ENCODE measurements at places on chromosomes 3 and 15.
A peak's percentile ranks its signal among the peaks of the same experiment; 100 is the strongest.

DNA sequence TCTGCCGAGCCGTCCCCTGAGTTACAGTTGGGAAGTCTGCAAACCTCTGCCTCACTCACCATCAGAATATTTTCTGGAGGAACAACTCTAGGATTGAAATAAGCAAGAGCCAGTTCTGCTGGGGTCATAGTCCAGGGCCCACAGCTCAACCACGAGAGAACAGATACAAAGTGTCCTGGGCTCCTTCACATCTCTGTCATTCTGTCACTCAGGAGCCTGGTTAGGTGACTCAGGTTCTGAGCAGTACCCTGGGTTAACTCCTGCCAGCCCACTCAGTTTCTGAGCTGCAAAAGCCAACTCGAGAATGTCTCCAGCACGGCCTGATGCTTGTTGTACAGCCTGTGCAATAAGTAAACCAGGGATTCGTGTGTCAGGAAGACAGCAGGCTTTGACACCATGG, 155.7 kb downstream of the SLCO3A1 start:
- no peak for DNase-seq

DNA sequence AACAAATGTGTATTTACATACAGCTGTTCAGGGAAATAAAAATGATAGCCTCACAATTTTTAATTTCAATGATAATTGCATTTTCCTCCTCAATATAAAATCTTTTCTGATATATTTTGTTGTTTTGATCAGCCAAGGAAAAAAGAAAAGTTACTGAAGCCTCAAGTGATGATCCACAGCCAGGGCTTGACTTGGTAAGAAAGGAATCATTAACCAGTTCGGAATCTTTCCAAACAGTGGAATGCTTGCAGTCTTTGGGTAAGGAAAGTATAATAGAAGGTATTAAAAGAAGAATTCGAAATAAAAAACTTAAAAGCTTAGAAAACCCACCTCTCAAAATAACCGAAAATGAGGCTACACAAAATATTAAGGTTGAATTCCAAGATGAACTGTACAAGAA, 1.0 kb downstream of the TOPAZ1 start:
- no peak for DNase-seq

- no peak for DNase-seq
Observed at GRCh38 chr3:49213541-49213943, 42.1 kb downstream of the KLHDC8B start.

DNA sequence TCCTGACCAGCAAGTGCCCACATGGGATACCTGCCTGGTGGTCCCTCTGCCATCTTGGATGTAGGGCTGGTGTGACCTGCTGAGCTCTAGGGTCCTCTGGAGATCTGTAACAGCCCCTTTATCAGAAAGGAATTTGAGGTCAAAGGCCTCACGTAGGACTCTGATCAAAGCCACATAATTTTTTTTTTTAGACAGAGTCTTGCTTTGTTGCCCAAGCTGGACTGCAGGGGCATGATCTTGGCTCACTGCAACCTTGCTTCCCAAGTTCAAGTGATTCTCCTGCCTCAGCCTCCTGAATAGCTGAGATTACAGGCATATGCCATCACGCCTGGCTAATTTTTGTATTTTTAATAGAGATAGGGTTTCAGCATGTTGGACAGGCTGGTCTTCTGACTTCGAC, 9.5 kb downstream of the ITGB5 start:
- DNase-seq: no peak

GRCh38 chr3:86785386-86785785, 205.6 kb downstream of the VGLL3 start:
- no peak for DNase-seq

GRCh38 chr3:2802429-2802828, 307.7 kb downstream of the IL5RA start:
- no peak for DNase-seq

- no peak for DNase-seq
Observed at GRCh38 chr3:51934991-51935885, 6.5 kb downstream of the RRP9 start.

DNA sequence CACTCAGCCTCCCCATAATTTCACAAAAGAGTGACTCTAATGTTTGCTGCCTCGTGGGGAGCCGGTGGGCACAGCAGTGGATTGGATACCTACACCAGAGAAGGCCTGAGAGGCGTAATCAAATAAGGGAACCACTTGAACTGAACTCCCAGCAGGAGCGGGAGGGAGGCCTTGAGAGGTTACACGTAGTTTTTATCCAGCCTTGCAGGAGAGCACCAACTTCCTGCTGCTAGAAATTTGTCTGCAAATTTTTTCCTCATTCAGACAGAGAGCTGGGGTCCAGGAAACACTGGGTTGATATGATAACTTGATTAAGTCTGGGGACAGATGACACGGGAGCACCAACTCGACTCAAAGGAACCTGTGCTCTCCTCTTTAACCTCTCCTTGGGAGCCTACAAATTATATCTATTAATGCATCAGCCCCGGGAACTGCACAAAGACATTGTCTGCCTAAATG, 69.8 kb downstream of the HES1 start:
- DNase-seq: no peak

- no peak for DNase-seq
Observed at GRCh38 chr3:170077361-170077760, 39.6 kb downstream of the GPR160 start.

DNA sequence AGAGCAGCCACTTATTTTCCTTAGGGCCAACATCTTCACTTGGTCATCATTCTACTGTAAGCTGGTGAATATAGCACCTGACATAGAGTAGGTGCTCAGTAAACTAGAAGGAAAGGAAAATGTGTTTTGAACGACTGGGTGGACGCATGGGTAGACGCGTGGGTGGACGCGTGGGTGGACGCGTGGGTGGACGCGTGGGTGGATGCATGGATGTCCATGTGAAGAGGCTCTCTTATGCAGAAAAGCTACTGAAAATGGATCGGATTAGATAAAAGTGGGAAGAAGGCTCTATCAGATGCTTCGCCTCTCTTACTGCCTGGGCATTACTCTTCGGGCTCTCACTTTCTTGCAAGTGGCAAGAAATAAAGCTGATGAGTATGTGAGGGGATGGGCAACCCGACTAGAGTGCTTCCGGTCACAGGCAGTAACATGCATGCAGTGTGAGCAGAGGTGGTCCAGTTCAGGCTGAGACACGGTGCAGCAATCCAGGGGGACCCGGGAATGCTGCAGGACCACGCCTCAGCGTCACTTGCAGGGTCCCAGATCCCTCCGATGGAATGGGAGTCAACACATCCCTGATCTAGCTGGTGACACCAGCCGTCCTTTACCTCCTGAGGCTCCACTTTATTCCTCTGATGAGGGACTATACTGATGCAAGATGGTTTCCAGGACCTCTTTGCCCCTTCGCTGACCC, 138.0 kb upstream of the MEF2A start:
- no peak for DNase-seq

DNA sequence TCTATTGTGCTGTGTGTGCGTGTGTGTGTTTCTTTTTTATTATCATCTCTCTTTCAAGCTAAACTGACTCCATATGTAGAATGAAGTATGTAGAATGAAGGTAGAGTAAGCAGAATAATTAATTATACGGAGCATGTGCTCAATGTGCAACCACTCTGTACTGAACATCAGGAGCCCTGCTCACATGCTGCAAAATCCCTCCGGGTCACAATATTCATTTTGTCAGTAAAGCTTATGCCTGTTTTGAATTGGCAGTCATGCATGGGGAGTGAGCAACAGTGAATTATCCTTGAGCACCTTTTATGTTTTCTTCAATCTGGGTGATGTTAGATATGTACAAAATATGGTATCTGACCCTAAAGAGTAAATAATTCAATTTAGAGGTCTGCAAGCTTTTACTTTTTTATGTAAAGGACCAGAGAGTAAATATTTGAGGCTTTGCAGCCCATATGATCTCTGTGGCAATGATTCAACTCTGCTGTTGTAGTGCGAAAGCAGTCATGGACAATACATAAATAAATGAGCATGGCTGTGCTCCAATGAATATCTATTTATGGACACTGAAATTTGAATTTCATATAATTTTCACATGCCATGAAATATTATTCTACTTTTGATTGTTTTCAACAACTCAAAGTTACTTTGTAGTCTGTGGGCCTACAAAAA, 199.9 kb downstream of the VGLL3 start:
- DNase-seq: no peak

DNA sequence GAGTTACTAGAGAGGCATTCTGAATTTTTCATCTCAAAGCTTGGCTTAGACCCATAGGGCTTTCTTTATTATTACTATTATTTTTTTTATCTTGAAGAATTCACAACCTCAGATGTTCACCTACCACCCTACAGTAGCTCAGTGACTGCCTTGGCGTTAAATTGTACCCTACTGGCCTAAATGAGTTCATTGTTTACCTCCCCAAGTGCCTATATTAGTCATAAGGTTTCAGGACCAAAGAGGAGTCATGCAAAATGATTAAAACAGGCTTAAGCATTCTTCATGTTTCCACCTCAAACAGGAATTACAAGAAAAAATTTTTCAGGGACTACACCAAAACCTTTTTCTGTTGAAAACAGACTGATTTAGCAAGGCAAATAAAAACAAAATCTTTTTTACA, 751.5 kb downstream of the SQOR start:
- DNase-seq: peak; percentile 1

Data from GM04504 (cell line).